ENCODE measurements at places on chromosomes 12 and 14.

DNA sequence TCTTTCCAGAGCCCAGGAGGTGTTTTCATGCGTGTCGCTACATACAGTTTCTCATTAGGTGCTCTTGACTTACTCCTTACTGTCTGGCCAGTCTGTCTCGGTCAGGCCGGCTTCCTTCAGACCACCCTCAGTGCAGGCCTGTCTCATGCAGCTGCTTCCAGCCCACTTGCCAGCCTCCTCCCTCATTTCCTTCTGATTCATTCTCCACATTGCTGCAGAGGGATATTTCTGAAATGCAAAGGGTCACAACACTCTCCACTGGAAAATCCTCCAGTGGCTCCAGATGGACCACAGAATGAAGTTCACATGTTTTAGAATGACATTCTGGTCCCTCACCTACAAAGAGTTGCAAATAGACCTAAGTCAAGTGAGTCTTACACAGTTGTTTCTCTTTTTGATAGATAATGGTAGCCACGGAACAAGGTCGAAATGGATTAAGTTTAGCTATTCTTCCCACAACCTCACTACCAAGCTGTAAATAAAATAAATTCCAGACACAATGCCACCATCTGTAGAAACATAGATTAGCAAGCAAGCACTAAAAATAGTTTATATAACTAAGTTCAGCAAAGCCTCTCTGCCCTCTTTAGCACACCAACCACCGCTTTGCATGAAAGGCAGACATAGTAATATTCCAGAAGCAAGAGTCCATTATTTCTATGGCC, 146.9 kb downstream of the ESR2 start:
- DNase-seq: no peak

GRCh38 chr12:83185241-83185640, 498.5 kb downstream of the TMTC2 start:
- DNase-seq: no peak

GRCh38 chr12:94640134-94640928, 10.0 kb downstream of the TMCC3 start:
- DNase-seq: no peak

- no peak for DNase-seq
Observed at GRCh38 chr12:132286912-132287311, 42.5 kb downstream of the GALNT9 start.

- DNase-seq: no peak
Observed at GRCh38 chr14:50600849-50601248, 40.9 kb downstream of the ATL1 start.

DNA sequence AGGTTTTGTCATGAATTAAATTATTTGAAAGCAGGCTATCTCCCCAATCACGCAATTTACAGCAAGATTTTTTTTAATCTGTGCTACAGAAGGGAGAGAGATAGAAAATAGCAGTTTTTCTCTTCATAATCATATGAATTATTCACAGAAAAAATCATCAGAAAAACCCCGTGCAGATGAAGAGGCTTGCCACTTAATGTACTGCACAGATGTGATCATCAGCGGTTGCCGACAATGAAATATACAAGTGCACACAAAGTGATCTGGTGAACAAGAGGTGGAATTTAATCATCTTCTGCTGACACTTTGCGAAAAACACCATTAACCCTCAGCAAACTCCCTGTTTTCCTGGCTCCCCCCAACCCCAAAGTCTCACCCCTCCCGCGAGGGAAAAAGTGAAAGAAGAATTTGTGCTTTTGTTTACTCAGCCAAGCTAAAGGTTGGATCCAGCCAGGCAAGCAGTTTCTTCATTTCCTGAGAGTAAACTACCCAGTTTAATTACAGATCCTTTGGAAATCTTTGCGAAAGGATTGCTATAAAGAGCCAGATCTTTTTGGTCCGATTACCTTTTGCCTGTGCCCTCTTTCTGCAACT, 3.1 kb upstream of the LMO3 start:
- no peak for DNase-seq

- no peak for DNase-seq
Observed at GRCh38 chr14:55267820-55268219, 3.4 kb upstream of the FBXO34 start.

DNA sequence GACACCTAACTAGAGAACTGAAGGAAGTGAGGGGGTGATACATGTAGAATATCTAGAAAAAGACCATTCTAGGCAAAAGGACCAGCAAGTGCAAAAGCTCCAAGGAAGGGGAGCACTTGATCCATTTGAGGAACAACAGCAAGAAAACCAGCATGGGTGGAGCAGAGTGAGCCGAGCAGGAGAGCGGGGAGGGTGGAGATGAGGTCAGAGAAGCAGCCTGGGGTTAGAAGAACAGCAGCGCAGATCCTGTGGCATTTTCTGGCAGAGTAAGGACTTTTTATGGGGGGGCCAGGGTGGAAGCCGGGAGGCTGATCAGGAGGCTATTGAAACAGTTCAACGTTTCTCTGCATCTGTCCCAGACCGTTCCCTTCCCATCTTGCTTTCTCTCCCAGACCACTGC, 24.5 kb upstream of the TMCC3 start:
- no peak for DNase-seq

- DNase-seq: no peak
Observed at GRCh38 chr14:45194964-45195363, 58.0 kb downstream of the MIS18BP1 start.

DNA sequence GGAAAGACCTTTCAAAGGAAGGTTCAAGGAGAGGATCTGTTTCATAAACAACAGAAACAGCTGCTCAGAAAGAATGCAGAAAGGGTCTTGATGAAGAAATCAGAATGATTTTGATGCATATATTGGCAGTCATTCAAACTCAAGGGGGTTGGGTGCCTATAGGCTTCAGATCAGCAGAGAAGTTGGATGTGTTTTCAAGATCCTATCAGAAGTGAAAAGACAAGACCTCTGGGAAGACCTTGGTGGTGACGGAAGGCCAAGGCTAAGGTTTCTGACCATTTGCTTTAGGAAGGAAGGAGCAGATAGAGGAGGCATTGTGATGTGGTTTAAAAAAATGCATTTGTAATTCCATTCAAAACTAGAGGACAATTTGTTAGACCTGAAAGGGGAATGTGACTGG, 15.2 kb upstream of the PTPRB start:
- DNase-seq: no peak

- DNase-seq: no peak
Observed at GRCh38 chr12:94736004-94736403, 85.6 kb upstream of the TMCC3 start.

GRCh38 chr14:52551696-52552062, 626 bp downstream of the TXNDC16 start:
- DNase-seq: peak; percentile 1

DNA sequence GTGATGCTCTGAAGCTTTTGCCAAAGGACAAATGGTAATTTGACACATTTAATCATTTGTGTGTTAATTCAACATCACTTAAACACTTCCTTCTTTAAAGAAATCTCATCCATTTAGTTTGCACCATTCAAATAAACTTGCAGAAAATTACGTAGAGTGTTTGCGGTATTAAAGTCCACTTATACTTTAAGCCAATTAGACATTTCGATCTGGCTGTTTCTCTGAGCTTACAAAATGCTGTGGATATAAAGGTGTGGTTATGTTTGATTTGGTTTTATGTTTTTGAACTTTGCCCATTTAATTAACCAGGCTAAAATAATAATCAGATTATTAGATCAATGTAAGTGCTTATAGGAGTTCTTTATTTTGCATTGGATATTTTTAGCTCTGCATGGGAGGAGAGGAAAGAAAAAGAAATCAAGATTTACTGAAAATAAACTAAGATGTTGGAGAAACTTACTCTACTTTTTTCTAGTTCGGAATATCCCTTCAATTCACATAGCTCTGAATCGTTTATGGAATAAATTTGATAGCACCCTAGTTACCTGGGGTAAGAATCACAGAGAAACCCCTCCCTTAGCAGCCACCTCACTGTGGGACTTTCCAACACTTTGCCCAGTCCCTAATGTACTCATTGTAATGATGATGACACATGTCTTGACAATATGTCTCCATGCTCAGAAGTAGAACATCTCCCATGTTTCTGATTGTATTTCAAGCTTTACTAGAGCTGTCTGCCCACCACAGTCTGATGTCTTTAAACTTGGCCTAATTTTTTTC, 268.0 kb downstream of the BTG1 start:
- no peak for DNase-seq

DNA sequence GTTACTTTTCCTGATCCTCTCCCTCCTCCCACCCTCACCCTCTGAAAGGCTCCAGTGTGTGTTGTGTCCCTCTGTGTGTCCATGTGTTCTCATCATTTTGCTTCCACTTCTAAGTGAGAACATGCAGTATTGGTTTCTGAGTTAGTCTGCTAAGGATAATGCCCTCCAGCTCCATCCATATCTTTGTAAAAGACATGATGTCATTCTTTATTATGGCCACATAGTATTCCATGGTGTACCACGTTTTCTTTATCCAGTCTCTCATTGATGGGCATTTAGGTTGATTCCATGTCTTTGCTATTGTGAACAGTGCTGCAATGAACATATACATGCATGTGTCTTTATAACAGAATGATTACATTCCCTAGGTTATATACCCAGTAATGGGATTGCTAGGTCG, 51.9 kb upstream of the BBS10 start:
- DNase-seq: no peak

- no peak for DNase-seq
Observed at GRCh38 chr12:51033048-51033447, 6.9 kb upstream of the SLC11A2 start.

GRCh38 chr12:51827925-51828818, 20.3 kb downstream of the FIGNL2 start:
- no peak for DNase-seq

GRCh38 chr14:31988244-31988643, 88.9 kb upstream of the ARHGAP5 start:
- no peak for DNase-seq

DNA sequence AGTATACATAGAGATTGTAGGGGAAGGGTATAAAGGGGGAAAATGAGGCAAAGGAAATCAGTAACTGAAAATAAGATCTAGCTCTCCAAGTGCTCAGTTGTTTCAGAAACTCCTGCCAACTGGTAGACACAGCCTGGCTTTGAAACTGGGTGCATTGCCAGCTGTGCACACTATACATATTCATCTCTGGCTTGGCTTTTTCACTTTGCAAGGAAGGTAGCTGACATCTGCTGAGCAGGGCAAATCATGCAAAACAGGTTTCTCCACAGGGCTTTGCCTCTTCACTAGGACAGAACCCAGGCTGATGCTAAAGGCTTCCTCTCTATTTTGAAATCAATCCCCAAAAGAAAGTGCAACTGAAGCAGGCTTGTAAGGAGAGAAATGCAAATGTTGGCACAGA, 101.5 kb downstream of the HELB start:
- DNase-seq: no peak
